Globus pallidus (tissue), 1 donor: ENCODE measurements at places on chromosomes 12 and 14.

GRCh38 chr12:26535826-26536225, 297.2 kb downstream of the ITPR2 start:
- DNase-seq = no peak

- no peak for DNase-seq
Observed at GRCh38 chr12:108390495-108391203, 51.5 kb upstream of the CMKLR1 start.

- DNase-seq = no peak
Observed at GRCh38 chr14:104688505-104689108, 811 bp upstream of the INF2 start.

DNA sequence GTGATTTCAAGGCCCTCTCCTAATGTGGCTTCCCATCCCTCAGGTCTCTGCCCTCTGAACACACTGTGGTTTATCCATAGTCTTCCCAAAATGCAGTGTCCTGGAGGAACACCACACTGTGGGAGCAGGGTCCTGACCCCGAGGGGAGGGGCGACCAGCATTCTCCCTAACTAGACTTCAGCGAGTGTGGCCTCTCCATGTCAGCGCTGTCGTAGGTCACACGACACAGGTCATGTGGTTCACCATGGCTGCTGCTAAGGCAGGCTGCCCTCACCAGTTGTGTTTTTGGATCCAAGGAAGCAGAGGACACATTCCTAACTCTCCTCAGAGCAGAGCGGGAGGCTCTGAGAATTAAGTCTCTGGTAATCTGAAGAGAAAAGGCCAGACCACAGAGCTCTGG, 50.5 kb downstream of the SSH1 start:
- DNase-seq = no peak

DNA sequence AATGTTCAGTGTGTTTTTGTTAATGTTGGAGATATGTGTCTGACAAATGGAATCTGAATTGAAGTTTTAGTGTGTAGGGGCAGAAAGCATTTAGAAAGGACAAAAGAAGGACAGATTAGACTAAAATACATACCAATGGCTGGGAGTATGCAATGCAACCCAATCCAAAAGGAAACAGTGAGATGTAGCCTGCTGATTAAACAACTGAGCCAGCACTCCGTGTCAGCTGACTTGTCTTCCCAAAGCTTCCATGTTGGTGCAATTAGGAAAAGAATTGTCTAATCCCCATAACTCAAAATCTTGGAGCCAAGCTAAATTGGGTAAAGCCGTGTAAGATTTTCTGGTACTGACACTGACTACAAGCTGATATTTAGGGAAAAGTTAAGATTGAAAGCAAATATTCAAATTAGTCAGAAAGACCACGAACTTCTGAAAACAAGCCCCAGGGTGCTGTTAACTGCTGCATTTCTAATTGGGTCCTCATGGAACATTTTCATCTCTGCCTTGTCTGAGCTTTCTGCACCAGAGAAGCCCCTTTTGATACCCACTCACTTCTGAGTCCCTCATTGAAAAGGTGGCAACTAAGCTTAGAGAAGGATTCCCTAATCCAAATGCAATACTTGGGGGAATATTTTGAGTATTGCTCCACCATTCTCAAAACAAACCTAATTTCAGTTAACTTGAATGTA, 109.1 kb downstream of the DAD1 start:
- no peak for DNase-seq

- DNase-seq = no peak
Observed at GRCh38 chr14:76775695-76776427, 14.6 kb downstream of the VASH1 start.

- DNase-seq = no peak
Observed at GRCh38 chr12:101925935-101926334, 48.6 kb downstream of the DRAM1 start.

- DNase-seq = no peak
Observed at GRCh38 chr14:95663226-95663797, 22.9 kb upstream of the TCL1B start.

DNA sequence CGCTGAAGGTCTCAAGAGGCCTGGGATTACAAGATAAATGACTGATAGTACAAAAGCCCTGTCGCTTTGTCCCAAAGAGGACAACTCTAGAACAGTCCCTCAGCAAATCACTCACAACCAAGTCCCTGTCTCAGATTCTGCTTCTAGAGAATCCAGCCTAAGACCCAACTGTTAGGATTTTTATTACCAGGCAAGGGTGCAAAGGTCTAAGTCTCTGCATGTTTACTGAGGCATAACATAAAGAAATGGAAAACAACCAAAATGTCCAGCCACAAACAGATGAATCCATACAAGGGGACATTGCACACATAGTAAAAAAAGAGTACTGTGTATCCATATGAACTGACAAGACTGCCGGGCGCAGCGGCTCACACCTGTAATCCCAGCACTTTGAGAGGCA, 104.1 kb downstream of the FOXN3 start:
- DNase-seq = no peak

- no peak for DNase-seq
Observed at GRCh38 chr12:122352394-122352793, 70.1 kb downstream of the CLIP1 start.

GRCh38 chr14:70782361-70782760, 27.0 kb downstream of the MAP3K9 start:
- no peak for DNase-seq

DNA sequence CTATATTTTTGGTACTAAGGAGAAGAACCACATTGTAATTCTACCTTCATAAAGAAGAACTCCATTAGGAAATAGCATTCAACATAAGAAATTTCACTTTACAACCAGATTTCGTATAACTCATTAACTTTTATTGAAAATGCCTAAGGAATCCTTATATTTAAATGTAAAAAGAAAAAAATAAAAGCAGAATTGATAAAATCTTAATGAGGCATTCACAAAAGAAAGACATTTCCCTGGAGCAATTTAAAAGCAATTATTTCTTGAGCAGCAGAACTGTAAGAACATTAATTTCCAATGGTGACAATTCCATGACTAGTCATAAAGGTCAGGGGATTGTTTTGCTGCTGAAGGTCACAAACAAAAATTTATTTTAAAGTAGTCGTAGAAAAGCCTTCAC, 1192.8 kb upstream of the TMEM132C start:
- DNase-seq = no peak

DNA sequence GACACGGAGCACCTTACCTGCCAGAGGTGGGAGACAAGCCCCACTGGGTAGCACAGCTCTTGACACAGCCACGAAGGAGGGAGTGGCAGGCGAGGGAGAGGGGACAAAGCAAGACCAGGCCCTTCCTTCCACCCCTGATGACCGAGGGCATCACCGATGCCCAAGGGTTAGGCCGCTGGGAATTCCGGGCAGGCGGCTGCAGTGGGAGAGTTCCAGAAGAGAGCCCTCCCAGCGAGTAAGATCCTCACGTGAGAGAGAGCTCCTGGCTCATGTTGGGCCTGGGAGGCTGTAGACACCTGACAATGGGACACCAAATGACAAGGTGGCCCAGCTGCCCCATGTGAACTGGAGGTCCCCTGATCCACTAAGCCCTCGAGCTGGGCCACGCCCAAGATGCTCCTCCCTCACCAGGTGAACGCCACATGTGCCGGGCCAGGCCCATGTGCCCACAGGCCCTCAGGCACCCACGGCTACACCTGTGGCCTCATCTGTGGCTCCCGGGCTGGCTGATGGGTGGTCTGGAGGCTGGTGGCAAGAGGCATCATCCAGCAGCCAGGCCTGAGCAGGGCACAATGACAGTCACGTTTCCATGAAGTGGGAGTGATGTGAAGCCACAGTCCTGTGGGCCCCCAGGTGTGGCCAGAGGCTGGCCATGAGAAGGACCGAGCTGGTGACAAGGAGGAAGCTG, 32.1 kb upstream of the C14orf180 start:
- DNase-seq = no peak

DNA sequence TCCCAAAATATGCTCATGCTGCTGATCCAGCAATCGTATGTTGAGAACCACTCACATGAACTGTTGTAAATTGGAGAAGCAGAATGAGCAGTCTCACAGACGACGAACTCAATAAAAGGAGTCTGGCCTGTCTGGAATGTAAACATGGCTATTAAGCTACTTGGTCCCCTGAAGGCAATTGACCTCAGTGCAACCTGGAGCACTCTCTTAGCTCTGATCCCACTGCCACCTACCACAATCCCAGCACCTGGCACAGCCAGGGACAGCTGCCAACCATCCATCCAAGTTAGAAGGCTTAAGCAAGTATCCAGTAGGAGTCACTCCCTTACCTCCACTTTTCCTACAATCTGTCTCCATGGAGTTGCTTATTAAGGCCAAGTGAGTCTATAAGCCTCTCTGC, 406.9 kb upstream of the CLEC14A start:
- no peak for DNase-seq

GRCh38 chr12:76032043-76032981, 736 bp upstream of the PHLDA1 start:
- DNase-seq = peak; percentile 42

GRCh38 chr14:56687123-56687522, 107.5 kb downstream of the TMEM260 start:
- DNase-seq = no peak

- DNase-seq = no peak
Observed at GRCh38 chr12:65960820-65961189, 136.5 kb downstream of the HMGA2 start.

DNA sequence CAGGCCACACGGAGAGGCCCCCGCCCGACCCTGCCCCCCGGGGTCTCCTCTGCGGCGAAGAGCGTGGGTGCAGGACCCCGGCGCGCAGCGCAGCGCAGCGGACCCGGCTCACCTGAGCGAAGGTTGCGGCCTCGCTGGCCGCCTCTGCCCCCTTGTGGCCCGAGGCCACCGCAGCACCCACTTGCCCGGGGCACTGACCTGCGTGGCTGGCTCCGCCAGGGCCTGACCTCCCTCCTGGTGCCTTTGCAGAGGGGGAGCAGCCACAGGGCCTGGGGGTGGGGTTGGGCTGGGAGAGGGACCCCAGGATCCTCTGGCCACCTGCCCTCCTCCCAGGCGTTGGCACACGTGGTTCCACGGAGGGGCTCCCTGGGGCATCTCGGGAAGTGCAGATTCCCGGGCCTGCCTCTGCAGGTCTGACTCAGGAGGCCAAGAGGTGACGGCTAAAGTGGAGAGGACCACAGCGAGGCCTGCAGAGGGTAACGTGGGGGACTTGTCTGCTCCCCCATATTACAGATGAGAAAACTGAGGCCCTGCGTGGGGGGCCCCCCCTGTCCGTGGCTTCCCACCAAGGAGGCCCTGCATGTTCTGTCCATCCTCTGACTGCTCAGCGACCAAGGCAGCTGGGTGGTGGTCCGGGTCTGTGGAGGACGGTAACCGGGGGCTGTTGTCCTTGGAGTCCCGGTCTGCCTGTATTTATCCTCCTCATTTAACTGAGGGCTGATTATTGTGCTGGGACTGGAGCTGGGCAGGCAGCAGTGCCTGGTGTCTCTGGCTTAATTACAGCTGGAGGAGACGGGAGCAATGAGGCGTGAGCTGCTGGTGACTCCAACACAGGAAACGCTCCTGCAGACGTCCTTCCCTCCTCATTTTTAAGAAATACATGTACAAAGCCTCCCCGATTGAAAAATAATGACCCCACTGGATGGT, 67.9 kb upstream of the BEGAIN start:
- no peak for DNase-seq

- DNase-seq = no peak
Observed at GRCh38 chr12:116455540-116456329, 103.4 kb upstream of the MAP1LC3B2 start.

DNA sequence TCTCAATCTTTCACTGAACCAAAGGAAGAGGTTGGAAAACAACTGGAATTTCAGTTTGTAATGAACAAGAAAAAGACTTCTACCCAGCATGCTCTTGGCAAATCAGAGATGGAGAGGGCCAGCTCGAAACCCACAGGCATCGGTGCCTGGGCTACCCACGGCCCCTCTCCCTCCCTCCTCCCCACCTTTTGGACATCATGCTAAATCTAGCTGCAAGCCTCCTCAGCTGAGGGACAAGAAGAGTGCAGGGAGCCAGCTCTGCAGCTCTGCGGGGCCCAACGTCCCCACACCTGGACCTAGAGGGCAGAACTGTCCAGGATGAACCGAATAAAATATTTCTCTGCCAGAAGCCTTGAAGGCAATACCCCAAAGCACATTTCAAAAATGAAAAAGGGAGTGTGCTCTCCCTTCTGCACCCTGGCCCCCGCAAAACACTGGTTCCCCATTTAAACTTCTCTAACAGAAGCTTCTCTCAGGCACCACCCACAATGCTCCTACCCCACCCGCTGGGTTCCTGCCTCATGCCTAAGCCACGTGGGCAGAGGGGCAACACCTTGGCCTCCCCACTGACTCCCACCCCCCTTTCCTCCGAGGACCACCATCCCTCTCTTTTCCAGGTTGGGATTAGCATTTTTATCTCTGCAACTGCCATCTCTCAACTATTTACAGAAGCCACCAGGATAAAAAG, 8.2 kb downstream of the CAMKK2 start:
- no peak for DNase-seq

GRCh38 chr14:101828046-101828445, 66.5 kb downstream of the PPP2R5C start:
- no peak for DNase-seq

DNA sequence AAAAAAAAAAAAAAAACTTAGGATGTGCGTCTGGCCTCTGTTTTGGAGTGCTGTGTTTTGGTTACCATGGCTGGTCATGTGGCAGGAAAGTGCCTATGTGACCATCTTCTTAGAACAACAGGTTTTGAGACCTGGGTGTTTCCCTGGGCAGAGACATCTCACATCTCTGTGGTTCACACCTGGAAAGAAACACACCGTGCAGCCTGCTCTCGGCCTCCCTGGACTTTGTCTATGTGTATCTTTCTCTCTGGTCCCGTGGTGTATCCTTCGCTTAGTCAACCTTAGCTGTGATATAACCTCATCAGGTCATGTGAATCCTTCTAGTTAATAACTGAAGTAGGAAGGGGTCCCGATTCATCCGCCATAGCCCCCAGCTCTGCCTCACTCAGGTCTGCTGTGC, 22.6 kb downstream of the ACADS start:
- DNase-seq = no peak

DNA sequence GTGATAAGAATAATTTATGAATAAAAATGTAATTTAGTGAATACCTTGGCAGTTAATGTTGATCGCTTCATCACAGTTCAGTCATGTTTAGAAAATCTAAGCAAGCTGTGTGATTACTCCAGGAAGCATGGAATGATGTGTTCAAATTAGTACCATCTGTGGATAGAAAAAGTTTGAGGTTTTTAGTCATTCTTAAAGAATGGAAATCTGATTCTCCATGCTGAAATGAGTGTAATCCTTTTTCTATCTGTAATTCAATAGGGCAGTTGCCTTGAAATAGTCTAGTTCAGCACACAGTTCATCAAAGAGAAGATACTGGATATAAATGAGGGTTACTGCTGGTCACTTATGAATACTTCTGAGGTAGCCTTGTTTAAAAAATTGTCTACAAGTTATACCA, 127.2 kb upstream of the MYF6 start:
- DNase-seq = no peak

DNA sequence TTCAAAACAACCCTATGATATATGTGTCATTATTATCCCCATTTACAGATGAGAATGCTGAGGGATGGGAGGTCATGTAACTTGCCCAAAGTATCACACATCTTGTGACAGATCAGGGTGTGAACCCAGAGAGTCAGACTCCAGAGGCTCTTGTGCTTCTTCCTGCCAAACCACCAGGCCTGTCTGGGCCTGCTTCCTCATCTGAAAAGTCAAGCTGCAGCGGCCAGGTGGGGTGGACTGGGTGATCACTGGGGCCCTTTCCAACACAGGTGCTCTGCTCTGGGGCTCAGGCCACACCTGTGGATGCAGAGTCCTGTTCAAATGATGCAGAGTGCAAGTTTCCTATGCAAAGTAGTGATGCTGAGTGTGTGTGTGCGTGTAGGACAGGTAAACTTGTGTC, 26.7 kb downstream of the TSPAN11 start:
- no peak for DNase-seq

- DNase-seq = no peak
Observed at GRCh38 chr12:32420356-32420755, 21.0 kb downstream of the FGD4 start.

- DNase-seq = no peak
Observed at GRCh38 chr12:122368361-122369073, 54.0 kb downstream of the CLIP1 start.
